Stomach (tissue), 19 donors: ENCODE measurements at places on chromosomes 2 and 18. TPM values are rescaled to one million over a fixed set of nuclear protein-coding genes. Genes with fewer than 3 reads are reported as not detected.
A peak's percentile ranks its signal among the peaks of the same experiment; 100 is the strongest.

Gene DSG4
- polyA plus RNA-seq = not detected

Gene ATP5MC3
- polyA plus RNA-seq = 383 TPM

- DNase-seq = no peak
Observed at GRCh38 chr2:73083886-73084800, 12.6 kb upstream of the SFXN5 start.

DNA sequence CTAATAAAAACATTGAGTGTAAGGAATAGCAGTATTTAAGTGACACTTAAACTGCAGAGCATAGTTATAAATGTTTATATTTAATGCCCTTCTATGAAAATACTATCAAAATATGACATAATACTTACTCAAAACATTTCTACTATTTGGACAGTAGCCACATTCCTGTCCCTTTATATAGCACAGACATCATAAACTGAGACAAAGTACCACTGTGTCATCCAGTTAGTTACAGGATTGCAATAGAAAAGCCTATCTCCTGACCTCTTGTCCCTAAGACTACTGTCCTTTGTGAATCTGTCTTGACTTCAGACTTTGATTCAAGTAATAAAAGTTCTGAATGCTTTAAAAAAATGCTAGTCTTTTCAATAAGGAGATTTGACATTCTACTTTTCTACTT, 1528.5 kb upstream of the NXPH2 start:
- DNase-seq = no peak

GRCh38 chr2:121205321-121205942, 79.6 kb downstream of the TFCP2L1 start:
- peak; percentile 57 for DNase-seq

DNA sequence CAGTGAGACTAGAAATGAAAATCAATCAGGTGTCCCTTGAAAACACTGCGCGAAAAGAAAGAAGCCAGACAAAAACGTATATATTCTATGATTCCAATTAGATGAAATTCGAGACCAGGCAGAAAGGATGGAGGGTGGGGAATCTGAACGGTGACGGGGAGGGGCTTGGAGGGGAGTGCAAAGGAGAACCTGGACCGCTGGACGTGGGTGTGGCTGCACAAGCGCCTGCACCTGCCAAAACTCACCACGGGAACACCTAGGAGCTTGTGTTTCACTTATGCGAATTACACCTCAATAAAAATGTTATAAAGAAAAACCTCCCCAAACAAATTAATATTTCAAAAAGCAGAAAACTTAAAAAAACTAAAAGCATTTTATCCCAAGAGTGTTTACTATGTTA, 21.9 kb downstream of the THAP4 start:
- DNase-seq = no peak
